ENCODE measurements at places on chromosomes 1 and 21. TPM values are rescaled to one million over a fixed set of nuclear protein-coding genes. Genes with fewer than 3 reads are reported as not detected.

Gene TRABD2B
- 0.14 TPM for total RNA-seq

Gene USP48
- total RNA-seq: 46.6 TPM

Gene NIBAN1
- total RNA-seq: 59.1 TPM

Gene NCDN
- total RNA-seq: 42.5 TPM

Gene SYTL1
- total RNA-seq: 0.23 TPM

Gene TSPAN1
- total RNA-seq: not detected

All from smooth muscle cell of the umbilical artery (primary cell).